Renal cortical epithelial cell (primary cell): ENCODE measurements at places on chromosomes 3 and 15.
A peak's percentile ranks its signal among the peaks of the same experiment; 100 is the strongest.

DNA sequence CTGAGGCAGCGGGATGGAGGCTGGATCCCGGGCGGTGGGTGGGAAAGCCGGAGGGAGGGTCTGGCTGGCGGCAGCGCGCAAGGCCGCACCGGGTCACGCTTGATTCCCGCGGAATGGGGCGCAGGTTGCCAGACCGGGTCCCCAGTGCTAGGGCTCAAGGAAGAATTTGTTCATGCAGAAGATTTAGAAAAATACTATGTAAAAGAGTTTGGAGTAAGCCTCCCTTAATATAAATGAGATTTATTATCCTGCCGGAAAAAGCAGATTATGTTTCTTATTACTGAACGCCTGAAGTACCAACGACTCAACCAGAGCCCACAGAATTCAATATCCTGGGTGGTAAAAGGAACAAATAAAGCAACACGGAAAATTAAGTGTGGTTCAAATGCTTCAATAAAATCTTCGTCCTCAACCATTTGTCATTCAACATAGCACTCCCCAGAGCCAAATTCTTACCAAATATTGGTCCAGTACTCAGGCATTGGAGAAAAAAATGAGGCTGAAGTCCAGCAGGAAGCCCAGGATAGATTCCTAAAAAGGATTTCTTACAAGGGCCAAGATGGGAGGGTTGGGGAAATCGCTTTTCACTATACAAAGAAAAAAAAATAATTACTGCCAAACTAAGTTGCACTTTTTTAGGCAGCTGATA, 1.2 kb upstream of the ZBTB20 start:
- DNase-seq = peak; percentile 23

DNA sequence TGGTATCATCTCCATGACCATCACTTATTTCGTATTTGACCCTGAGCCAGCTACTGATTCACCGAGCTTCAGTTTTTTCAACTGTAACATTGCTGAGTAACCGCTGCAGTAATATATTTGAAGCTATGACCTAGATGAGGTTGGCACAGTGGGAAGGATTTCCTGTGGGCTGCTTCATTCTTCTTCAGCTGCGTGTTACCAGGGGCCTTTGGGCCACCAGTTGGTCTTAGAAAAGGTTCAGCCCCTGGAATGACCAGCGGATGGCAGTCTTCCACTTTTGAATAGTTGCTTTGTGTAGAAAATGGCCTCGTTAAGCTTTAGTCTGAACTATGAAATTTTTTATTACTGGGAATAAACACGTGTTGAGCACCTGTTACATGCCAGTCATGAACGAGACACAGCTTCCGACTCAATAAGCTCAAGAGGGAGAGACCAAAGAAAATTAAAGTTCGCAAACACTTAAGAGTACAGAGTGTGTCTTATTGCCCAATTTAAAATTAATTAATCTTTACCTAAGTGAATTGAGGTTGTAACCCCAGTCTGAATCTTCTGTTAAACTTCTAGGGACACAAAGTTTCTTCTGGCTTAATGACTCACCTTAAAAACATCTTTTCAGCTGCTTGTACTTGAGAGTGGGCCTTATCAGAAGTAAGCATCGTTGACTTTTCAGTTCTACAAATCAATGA, 57.6 kb upstream of the NR2E3 start:
- DNase-seq = peak; percentile 97

- no peak for DNase-seq
Observed at GRCh38 chr3:10546820-10547263, 41.5 kb upstream of the ATP2B2 start.

DNA sequence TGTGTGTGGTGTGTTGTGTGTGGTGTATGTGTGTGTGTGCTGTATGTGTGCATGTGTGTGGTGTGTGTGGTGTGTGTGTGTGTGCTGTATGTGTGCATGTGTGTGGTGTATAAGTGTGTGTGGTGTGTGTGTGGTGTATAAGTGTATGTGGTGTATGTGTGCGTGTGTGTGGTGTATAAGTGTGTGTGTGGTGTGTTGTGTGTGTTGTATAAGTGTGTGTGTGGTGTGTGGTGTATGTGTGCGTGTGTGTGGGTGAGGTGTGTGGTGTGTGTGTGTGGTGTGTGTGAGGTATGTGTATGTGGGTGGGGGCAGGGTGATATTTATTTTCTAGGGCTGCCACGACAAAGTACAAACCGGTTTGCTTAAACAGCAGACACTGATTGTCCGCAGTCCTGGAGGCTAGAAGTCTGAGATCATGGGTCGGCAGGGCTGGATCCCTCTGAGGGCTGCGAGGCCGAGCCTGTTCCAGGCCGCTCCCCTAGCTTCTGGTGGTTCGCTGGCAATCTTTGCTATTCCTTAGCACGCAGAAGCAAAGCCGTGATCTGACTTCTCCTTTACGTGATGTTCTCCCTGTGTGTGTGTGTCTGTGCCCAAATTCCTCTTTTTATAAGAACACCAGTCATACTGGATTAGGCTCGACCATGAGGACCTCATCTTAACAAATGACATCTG, 160.2 kb downstream of the XXYLT1 start:
- DNase-seq = no peak

DNA sequence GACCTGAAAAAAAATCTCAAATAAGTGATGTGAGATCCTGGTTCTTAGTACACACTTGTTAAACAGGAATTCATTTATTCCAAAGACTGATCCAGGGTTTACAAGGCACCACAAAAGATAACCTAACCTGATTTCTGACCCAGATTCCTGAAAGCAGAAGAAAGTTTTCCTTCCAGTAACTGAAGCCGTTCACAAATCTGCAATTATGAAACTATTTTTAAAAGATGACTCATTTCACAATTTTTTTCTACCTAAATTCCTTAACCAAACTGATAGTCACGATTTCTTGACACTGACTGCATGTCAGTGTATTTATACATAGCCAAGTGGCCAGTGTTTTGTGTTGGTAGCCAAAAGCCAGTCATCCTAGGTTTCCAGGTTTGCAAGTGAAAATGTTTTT, 17.1 kb downstream of the SLC9A9 start:
- peak; percentile 42 for DNase-seq

DNA sequence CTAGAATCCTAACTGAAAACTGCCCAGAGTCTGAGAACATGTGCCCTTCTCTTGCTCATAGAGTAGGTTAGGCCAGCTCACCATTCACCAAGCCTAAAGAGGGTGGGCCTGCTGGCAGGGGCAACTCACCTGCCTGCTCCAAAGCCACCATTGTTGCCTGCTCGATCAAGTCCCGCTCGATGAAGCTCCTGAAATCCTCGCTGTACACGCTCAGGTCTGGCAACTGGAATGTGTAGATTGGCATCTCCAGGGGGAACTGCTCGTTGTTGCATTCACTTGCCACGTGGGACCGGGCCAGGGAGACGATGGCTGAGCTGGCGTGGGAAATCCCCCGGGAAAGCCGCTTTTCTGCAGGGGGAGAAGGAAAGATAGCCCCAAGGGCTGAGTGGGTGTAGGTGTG, 232.2 kb downstream of the KLF13 start:
- no peak for DNase-seq

GRCh38 chr15:98860281-98861041, 147.1 kb downstream of the PGPEP1L start:
- DNase-seq = no peak

- no peak for DNase-seq
Observed at GRCh38 chr15:101048581-101049030, 129.4 kb downstream of the LRRK1 start.

DNA sequence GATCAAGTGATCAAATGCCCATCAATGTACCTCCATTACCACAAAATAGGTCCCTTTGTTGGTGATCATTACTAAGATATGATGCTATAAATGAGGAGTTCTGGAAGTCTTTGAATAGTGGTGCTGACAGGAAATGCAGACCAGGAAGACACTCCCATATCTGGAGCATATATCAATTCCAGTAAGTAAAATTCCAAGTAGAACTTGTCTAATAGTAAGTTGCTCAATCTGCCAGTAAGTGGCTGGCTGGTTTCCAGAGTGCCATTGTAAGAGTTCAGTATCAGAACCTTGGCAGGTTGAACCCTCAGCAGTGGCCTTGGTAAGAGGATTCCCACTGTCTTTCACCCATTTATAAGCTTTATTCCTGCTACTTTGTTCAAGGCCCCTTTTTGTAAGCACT, 379.9 kb upstream of the RBMS3 start:
- peak; percentile 77 for DNase-seq

DNA sequence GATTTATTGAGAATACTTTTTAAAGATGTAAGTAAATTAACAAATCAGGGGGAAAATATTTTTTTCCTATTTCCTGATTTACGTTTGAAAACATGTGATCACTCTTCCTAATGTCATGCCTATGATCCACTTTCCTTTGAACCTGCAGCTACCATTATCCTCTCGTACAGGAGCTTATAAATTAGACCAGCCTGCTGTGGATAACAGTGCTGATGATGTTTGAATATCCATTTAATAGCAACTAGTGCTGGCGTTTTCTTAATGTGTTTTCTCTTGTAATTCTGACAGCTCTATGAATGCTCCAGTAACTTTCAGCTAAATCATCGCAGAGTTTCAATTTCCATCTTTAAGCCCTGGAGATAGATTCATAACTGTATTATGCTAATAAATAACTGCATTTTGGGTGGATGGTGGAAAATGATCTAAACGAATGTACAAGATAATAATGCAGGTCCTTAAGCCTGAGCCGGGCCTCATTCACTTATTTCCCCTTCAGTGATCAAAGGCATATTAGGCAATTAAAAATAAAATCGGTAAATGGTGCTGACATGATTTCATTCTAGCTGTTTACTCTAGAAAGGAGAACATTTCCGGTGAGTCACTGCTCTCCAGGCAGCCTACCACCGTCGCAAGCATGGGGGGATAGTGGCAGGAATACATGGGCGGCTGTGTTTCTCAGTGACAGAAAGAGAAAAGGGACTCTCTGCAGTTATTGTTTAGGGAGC, 58.5 kb upstream of the SLC24A5 start:
- DNase-seq = peak; percentile 80

GRCh38 chr3:64685331-64685799, 2.4 kb downstream of the ADAMTS9 start:
- DNase-seq = no peak

DNA sequence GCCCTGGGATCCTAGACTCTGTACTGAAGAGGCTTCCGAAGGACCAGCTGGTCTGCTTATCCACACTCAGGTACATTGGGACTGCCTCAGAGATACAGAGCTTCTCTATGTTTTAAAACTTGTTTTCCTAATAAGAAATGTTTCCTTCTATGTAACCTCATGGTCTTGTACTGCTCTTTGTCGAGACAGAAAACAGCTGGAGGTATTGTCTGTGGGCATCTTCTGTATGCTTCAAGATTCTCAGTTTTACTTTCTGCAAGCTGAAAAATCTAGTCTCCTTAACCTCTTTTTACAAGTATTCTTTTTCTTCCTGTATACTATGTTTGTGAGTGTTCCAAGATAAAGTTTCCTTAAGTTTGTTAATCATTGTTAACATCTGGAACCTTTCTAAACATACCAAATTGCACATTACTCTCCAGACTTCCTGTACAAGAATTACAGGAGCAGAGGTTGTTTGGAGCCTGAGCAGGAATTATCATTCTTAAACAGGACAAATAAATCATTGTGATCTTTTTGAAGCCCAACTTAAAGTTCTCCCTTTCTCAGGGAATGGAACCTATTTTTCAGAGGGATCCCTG, 358.3 kb upstream of the CFAP20DC start:
- DNase-seq = peak; percentile 80

DNA sequence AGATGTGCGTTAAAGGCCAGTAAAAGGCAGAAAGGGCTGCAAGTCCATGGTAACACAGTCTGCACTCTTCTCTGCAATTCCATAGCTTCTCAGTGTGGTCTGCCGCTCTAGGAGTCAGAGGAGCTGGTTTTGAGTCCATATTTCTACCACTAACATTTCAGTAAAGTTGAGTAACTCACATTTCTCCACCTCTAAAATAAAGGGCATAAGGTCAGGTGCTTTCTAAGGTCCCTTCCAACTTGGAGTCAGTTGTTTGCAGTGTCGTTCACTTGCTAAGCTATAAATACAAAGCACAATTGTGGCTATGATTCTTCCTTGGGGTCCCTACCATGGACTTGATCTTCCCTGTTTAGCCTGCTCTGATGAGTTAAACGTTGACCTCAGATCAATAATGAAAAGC, 171.1 kb downstream of the P3H2 start:
- DNase-seq = no peak
